ENCODE measurements at places on chromosomes 4 and X.

- DNase-seq = no peak
Observed at GRCh38 chr4:153292897-153293741, 51.4 kb upstream of the MND1 start.

DNA sequence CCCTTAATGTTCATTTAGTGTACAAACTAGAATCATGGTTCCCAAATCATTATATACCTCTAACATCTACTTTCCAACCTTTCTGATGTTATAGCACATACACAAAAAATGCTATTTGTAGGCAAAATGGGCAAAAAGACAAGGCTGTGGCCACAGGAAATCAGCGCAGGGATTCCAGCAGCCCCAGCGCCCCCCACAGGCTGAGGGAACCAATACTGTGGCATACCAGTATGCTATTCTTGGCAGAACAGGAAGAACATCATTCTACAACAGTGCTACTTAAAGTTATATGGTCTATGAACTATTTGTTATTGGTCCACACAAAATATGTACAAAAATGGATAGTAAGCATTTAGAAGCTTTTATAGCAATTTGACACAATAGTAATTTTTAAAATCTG lies 25.3 kb downstream of the STEEP1 start:
- DNase-seq = no peak

DNA sequence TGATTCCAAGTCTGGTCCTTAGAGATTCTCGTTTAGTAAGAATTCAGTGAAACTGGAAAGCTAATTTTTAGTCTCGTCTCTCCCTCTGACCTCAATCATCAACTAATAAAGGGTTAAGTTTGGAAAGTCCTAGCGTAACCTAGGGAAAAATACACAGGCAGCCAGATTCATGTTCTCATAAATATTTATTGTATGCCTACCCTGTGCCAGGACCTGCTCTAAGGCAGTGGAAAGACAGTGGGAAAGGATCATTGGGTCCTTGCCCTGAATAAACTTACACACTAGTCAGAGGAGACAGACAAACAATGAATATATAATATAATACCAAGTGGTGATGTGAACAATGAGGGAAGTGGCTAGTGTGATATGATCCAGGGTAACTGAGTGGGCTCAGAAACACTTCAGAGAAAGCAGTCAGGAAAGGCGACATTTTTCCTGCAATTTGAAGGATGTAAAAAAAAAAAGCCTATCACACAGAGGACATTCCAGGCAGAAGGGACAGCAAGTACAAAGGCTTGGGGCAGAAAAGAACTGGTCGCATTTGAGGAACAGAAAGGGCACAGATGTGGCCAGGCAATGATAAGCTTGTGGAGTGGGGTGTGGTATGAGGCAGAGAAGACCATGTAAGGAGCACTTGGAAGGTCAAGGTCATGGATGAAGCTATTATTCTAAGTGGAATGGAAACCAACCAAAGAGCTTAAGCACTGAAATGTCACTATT lies 128.8 kb downstream of the AMELX start:
- no peak for DNase-seq

DNA sequence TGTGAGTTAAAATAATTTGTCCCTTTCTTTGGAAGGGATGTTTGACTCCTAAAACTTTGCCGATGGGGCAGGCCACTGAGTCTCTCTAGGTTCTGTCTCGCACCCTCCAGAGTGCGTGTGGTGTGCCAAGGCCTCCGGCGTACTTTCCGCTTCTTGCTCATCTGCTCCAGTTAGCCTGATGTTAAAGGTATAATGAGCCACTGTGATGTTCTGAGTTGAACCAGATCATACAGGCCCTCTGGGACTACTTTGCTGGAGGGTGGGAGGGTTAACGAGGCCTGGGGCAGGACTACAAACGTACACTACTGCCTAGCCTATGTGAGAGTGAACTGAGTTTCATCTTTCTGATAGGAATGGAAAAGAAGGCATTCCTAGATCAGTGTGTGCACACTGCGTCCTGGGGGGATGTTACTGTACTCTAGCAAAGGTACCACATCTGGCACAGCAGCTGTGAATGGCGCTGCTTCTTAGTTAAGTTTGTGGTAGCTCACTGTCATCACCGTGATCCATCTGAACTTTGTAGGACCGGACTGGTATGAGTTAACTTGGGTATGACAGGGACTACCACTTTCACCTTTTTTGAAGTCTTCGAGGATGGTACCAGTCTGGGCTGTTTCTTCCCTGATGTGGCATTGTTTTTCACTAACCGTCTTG lies 60.2 kb downstream of the RGS12 start:
- no peak for DNase-seq

- no peak for DNase-seq
Observed at GRCh38 chr4:69064391-69064790, 31.9 kb upstream of the UGT2B7 start.

DNA sequence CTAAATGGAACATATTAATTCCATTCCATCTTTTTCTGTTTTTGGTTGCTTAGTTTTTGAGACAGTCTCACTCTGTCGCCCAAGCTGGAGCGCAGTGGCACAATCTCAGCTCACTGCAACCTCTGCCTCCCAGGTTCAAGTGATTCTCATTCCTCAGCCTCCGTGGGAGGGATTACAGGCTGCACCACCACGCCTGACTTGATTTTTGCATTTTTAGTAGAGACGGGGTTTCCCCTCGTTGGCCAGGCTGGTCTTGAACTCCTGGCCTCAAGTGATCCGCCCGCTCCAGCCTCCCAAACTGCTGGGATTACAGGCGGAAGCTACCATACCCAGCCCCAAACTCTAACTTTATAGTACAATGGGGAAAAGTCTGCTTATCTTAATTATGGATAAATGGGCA lies 11.2 kb downstream of the HNRNPD start:
- DNase-seq = no peak

Data from NCI-H2107 (cell line).